ENCODE measurements at places on chromosomes 3 and 15.

DNA sequence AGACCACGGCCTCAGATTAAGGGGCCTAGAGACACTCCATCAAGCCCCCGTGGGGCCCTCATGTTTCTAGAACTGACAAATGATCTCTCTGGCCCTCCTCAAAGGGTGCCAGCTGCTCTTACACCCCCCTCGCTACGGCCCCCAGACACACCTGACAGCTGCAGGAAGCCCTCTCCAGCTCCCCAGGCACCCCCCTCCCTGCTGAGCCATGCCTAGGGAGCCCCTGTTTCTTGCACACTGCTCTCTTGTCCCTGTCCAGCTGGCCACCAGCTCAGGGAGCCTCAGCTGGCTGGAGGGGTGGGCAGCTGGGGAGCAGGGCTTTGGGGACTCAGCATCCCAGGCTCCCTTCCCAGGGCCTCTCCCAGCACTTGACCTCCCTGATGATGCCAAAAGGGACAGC lies 14.8 kb downstream of the TNK2 start:
- DNase-seq, result no peak

- no peak for DNase-seq
Measured at GRCh38 chr15:40764629-40765103, 798 bp downstream of the GCHFR start.

- no peak for DNase-seq
Measured at GRCh38 chr15:34993877-34994276, 5.8 kb upstream of the ZNF770 start.

- no peak for DNase-seq
Measured at GRCh38 chr15:32986147-32986546, 208.4 kb downstream of the FMN1 start.
